Esophagus muscularis mucosa (tissue), 4 donors: ENCODE measurements at places on chromosomes 7 and 10. TPM values are rescaled to one million over a fixed set of nuclear protein-coding genes. Genes with fewer than 3 reads are reported as not detected.
A peak's percentile ranks its signal among the peaks of the same experiment; 100 is the strongest.

DNA sequence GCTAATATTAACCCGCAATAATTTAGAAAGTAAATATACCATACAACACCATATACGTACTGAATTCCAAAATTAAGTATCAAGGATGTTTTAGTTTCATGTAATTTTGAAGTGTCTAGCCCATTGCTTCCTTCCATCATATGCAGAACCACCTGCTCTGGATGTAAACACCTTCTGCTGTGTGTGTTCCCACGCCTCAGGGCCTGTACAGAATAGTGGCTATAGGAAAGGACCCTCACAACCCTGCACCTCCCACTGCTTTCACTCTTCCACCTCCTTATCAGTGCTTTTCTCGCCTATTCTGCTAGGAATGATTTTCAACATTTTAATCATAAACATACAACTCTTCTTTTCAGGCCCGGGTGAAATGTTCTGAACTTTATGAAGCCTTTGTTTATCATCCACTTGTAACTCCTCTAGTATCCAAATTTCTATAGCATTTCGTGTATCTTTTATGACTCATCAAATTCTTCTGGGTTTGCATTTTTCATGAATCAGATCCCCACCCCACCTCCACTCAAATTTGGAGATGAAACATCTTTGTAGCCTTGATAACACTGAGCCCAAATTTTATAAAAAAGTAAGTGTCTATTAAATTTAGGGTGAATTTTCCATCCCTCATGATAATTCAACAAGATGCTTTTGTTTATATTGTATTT, 1106.8 kb upstream of the C7orf33 start:
- H3K27me3 ChIP-seq = no peaks in the 10 kb centered on the region
- no peaks in the 10 kb centered on the region for H3K36me3 ChIP-seq
- no peaks in the 10 kb centered on the region for H3K4me1 ChIP-seq

DNA sequence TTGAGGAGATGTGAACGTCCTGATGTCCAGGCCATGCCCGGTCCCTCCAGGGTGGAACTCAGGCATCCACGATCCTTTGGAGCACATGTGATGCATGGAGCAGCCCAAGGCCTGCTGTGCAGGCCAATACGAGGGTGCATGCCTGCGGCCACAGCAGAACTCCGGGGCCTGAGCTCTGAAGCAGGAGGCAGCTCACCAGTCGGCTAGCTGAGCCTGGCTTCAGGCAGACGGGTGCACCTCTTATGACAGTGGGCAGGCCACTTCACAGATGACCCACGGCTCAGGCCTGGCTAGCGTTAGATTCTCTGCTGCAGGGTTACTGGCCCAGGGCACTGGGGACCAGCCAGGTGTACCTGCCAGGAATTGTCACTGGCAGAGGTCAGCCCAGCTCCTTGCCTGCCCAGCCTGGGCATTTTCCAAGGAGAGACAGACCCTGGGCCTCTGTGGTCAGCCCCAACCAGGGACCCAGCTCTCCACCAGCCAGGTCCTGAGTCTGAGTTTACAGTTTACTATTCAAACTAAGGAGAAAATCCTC, 29.6 kb upstream of the INPP5A start:
- no peak for DNase-seq
- H3K27ac ChIP-seq = peak overlapping the region; percentile 80
- H3K4me1 ChIP-seq = peaks cover 44% of the 10 kb centered on the region
- H3K27me3 ChIP-seq = no peaks in the 10 kb centered on the region

DNA sequence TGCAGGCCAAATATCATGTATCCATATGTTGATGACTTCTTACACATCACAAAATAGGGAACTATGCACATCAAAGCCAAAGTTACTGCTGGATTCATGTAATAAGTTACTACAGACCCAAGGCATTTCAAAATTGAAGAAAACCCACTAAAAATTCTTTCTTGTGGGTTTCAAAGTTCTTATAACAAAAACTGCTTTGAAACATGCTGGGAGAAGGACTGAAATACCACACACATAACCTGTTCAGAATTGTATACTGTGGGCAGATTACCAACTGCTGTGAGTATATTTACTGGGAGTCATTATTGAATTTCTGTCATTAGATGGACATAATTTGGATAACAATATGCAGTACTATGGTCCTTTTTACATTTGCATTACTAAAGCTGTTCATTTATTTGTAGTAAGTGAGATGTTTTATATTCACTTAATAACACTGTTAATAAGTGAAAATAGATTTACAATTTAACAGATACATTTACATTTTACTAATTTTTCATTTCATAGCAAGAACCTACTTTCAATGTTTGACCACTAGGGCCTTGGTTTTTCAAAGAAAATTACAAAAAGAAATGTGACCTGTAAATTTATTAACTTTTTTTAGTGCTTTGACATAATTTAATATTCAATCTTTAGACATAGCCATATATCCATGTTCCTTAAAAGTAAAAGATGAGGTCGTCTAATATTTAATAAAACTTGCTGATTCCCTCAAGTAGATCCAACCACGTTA, 132.6 kb downstream of the MAGI2 start:
- no peak for DNase-seq
- no peak overlapping the region for H3K27ac ChIP-seq
- no peaks in the 10 kb centered on the region for H3K27me3 ChIP-seq
- H3K36me3 ChIP-seq = no peaks in the 10 kb centered on the region
- H3K4me1 ChIP-seq = peaks cover 13% of the 10 kb centered on the region

DNA sequence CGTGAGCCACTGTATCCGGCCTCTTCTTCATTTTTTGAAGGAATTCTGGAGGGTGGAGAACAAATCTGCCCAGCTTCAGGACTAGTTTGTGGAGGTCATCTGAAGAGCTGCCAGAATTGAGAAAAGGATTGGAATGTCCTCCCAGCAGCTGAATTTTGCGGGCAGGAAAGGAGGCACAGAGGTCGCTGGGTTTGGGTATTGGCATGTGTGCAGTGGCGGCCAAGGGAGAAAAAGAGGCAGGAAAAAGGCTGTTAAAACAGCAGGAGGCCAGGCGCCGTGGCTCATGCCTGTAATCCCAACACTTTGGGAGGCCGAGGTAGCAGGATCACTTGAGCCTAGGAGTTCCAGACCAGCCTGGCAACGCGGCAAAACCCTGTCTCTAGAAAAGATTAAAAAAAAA, 80.4 kb downstream of the HIP1 start:
- H3K27me3 ChIP-seq = no peaks in the 10 kb centered on the region
- no peaks in the 10 kb centered on the region for H3K4me1 ChIP-seq
- no peak for DNase-seq
- H3K4me3 ChIP-seq = no peak overlapping the region
- no peaks in the 10 kb centered on the region for H3K36me3 ChIP-seq
- H3K27ac ChIP-seq = peak overlapping the region; percentile 20

GRCh38 chr7:8126601-8127167, 135.3 kb downstream of the ICA1 start:
- H3K4me3 ChIP-seq = no peak overlapping the region

GRCh38 chr7:23115991-23116390, 10.4 kb downstream of the KLHL7 start:
- H3K27me3 ChIP-seq = no peaks in the 10 kb centered on the region
- no peak for DNase-seq
- H3K27ac ChIP-seq = no peak overlapping the region

- no peak overlapping the region for H3K27ac ChIP-seq
- peaks cover 6% of the 10 kb centered on the region for H3K4me1 ChIP-seq
- H3K4me3 ChIP-seq = no peak overlapping the region
- H3K27me3 ChIP-seq = no peaks in the 10 kb centered on the region
- H3K36me3 ChIP-seq = no peaks in the 10 kb centered on the region
- no peak for DNase-seq
Observed at GRCh38 chr10:119608316-119609155, 11.8 kb upstream of the TIAL1 start.

DNA sequence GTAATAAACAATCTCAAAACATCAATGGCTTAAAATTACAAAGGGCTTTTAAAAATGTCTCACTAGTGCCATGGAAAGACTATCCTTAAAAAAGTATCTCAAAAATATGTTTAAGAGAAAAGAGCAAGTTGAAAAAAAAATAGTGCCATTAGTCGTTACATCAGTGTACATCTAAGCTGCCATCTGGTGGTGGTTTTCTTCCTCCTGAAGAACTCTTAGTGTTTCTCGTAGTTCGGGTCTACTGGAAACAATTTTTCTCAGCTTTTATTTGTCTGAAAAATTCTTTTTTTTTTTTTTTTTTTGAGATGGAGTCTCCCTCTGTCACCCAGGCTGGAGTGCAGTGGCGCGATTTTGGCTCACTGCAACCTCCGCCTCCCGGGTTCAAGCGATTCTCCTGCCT, 5.9 kb upstream of the GARIN1A start:
- no peaks in the 10 kb centered on the region for H3K36me3 ChIP-seq
- no peak for DNase-seq
- H3K4me1 ChIP-seq = no peaks in the 10 kb centered on the region
- no peak overlapping the region for H3K27ac ChIP-seq
- no peak overlapping the region for H3K4me3 ChIP-seq

DNA sequence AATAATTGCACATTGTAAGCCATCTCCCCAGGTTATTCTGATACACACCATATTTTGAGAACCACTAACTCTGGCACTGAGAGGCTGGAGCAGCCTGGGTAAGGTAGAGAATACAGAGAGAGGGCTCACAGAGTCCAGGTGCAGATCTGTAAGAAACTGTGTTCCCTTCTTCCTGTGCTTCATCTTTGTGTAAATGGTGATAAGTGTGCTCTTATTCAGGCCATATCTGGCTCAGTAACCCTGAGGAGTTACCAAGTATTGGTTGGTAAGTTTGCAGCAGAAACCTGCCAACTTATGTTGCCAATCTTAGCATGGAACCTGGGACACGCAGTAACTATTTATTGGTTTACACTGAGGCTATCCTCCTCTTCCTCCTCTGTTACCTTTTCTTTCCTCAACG, 16.2 kb upstream of the ICA1 start:
- no peaks in the 10 kb centered on the region for H3K27me3 ChIP-seq
- H3K27ac ChIP-seq = no peak overlapping the region
- no peaks in the 10 kb centered on the region for H3K36me3 ChIP-seq
- no peak overlapping the region for H3K4me3 ChIP-seq
- H3K4me1 ChIP-seq = no peaks in the 10 kb centered on the region
- DNase-seq = no peak

GRCh38 chr7:1693991-1694524, 24.0 kb downstream of the ELFN1 start:
- peaks cover 53% of the 10 kb centered on the region for H3K27me3 ChIP-seq
- H3K4me3 ChIP-seq = no peak overlapping the region
- H3K4me1 ChIP-seq = peaks cover 15% of the 10 kb centered on the region

- H3K4me3 ChIP-seq = no peak overlapping the region
- no peaks in the 10 kb centered on the region for H3K36me3 ChIP-seq
- H3K27me3 ChIP-seq = no peaks in the 10 kb centered on the region
- H3K4me1 ChIP-seq = peaks cover 6% of the 10 kb centered on the region
- H3K27ac ChIP-seq = no peak overlapping the region
- peak; percentile 81 for DNase-seq
Observed at GRCh38 chr7:25638590-25639244, 410.4 kb upstream of the NPVF start.

DNA sequence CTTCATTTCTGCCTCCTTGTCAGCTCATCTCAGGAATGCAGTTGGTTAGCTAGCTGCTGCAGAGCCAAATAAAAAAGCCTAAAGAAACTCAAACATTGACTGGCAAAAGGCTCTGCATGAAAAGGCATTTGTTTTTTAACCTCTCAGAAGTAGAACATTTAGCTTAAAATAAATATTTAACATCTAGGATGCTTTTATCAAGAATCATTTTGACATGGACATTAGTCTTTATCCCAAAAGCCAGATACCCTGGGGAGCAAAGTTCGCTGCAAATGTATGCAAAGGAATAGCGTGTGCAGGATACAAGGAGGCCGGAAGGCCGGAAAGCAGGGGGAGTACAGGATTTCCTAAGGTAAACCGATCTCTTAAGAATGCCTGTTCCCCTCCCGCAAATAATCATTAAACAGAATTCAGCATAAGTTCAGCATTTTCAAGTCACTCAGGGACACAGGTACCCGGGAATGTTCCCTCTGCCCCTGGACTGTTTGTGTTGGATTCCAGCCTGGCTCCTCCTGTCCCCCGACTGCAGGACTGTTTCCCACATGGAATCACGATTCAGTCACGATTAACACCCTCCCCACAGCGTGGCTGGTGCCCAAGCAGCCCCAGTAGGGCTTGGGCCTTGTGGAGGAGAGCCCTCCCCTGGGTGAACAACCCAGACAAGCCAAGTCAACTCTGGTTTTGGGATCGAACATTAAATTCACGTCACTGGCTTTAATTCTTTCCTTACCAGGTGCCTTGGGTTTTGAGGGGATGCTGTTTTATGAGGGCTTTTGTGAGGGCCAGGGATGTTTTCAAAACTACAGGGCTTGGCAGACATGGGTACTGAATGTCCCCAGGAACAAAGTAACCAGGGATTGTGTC, 97.8 kb downstream of the HIPK2 start:
- no peaks in the 10 kb centered on the region for H3K27me3 ChIP-seq
- peaks cover 59% of the 10 kb centered on the region for H3K4me1 ChIP-seq
- peak overlapping the region; percentile 78 for H3K27ac ChIP-seq
- no peak for DNase-seq
- no peaks in the 10 kb centered on the region for H3K36me3 ChIP-seq

DNA sequence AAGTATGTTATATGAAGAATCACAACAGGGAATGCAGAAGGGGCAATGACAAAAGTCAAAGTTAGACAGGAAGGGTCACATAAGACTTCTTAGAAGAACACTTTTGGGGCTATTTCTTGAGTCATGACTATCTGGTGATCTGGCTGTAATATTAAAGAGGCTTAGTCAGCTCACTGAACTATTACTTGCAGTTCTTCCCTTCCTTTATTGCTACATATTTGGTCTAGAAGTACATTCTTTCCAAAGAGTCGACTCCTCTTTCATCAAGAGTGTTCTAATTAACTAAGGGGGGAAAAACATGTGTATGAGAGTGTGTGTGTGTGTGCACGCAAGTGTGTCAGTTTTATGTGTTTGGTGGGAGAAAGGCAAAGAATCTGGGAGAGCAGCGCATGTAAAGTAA, 247.3 kb upstream of the LRRTM3 start:
- no peaks in the 10 kb centered on the region for H3K4me1 ChIP-seq
- H3K4me3 ChIP-seq = no peak overlapping the region
- no peak overlapping the region for H3K27ac ChIP-seq
- H3K36me3 ChIP-seq = no peaks in the 10 kb centered on the region

GRCh38 chr7:50226669-50227068, 77.8 kb upstream of the IKZF1 start:
- no peak overlapping the region for H3K4me3 ChIP-seq
- H3K36me3 ChIP-seq = no peaks in the 10 kb centered on the region
- peak; percentile 77 for DNase-seq

DNA sequence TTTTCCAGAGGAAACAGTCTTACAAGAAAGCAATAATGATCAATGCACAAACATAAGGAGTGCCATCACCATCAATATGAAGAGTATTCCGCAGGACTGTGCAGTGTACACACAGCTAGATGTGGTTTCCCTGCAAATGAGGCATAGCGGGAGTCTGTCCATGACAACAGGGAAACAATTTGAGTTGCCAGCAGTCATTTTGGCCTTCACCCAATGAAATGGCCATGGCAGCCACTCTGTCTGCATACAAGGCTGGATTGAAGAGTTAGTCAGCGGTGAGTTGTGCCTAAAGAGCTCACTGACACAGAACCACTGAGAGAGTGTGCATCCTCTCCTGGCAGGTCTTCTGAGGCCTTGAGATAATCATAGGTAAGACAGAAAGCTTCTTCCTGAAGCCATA, 303.3 kb downstream of the IPMK start:
- no peak overlapping the region for H3K27ac ChIP-seq
- H3K36me3 ChIP-seq = no peaks in the 10 kb centered on the region
- H3K27me3 ChIP-seq = no peaks in the 10 kb centered on the region

Gene MSMB
- not detected for total RNA-seq

Gene ANXA8
- total RNA-seq = not detected

Gene HECW1
- 0.42 TPM for total RNA-seq
